ENCODE measurements at places on chromosomes 4 and X.

GRCh38 chr4:125529071-125529470 lies 214.3 kb downstream of the FAT4 start:
- DNase-seq = no peak

- DNase-seq = no peak
These were observed 1820.1 kb upstream of the TENM3 start for GRCh38 chr4:180422989-180423711.

GRCh38 chr4:963276-964225 lies 9.8 kb downstream of the DGKQ start:
- no peak for DNase-seq

DNA sequence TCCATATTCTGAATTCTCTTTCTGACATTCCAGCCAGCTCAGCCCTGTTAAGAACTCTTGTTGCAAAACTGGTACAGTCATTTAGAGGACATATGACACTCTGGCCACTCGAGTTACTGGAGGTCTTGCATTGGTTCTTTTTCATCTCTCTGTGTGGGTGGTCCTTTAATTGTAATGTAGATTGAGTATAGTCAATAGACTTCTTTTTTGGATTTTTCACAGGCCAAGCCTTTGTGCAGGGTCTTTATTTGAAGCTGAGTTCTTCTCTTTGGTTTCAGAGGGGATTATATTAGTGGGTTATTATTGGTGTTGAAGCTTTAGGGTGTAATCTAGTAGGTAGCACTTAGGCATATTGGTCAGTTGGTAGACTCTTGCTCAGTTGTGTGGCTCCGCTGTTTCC lies 118.0 kb upstream of the GIMD1 start:
- no peak for DNase-seq

DNA sequence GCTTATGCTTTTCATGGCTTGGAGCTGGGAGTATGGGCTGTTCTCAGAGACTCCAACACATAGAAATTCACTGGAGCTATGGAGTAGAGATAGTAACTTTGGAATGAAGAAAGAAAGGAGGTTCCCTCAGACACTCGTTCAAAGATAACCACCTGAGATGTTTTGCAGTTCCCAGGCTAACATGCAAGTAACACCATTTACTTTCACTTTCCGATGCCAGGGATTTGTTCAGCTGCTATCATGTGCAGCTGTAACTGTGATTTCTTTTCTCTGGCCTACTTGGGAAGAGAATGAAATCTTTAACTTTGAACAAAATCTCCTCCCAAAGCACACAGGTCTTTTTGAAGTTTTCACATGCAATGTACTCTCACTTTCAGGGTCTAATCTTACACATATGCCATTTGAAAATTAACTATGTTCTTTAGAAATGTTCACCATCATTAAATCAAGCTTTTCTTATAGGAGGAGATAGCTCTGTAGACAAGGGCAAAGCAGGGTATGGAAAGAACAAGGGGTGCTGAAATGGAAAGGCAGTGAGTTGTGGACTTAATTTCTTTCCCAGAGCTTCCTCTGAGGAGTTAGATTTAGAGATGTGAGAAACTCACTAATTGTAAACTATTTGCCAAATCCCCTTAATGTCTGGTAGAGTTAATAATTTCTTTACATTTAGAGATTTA lies 514.3 kb downstream of the PDHA2 start:
- no peak for DNase-seq

DNA sequence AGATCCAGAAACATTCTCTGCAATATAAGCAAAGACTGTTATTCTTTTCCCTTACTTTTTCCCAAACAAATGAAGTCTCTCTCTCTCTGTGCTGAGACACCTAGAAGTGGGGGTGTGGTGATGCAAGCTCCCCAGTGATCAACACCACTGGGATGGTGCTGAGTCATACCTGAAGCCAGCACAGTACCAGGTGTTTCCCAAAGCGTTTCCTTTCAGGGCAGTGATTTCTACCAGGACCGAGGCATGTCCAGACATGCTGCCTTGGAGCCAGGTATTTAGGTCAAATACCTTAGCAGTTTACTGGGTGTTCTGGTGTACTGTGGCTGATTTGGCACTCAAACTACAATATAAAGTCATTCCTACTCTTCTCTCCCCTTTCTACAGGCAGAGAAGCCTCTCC lies 726.5 kb downstream of the FAM133A start:
- no peak for DNase-seq

DNA sequence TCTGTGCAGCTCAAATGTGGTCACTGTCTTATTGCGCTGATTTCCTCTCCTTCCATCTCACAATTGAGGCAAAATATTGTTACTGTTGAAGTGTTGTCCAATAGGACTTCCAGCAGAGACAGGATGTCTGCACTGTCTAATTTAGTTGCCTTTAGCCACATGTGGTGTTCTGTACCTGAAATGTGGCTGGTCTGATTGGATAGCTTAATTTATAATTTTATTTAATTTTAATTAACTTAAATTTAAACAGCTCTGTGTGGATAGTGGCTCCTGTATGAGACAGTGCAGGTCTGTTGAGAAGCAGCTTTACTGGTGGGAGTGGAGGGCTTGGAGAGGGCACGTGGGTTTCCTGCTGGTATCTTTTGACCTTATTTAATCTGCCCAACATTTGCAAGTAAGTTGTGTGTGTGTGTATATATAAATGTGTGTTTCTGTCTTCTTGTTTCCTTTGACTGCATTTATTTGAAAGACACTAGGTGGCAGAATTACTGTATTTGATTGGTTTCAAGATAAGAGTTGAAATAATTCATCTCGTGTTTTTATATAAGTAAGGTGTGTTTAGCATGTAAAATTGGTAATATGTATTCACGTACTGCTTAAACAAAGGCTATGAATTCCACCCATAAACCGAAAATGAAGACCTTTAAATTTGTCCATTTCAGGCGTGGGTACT lies 55.3 kb upstream of the MSANTD1 start:
- DNase-seq = no peak

- DNase-seq = peak; percentile 79
These were observed 155.1 kb downstream of the SHROOM3 start for GRCh38 chr4:76589872-76590797.

- no peak for DNase-seq
These were observed 87.7 kb upstream of the SRD5A3 start for GRCh38 chr4:55258152-55258865.

- DNase-seq = no peak
These were observed 115.7 kb upstream of the MXRA5 start for GRCh38 chrX:3462166-3462508.

DNA sequence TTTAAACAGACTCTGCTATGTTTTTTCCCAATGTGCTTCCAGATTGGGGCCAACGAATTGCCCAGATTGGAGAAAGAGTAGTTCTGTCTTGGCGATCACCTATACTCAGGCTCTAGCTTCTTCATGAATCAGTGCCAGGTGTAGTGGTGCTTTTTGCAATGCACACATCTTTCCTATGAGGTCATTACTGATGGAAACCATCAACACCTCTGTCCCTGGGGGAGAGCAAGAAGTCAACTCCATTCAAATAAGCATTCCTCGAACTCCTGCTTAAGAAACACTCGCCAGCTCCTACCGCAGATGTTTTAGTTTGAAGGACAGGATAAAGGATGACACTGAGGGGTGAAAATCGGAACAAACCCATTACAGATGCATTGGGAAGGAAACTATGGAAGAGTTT lies 156.5 kb upstream of the DKK2 start:
- DNase-seq = no peak

GRCh38 chrX:48835524-48836329 lies at the start of gene PCSK1N:
PCSK1N (minus strand) TSS chrX:48835610; CDS start chrX:48835532, 78 bp downstream.
- DNase-seq = no peak

- no peak for DNase-seq
These were observed 41.7 kb upstream of the FRMD7 start for GRCh38 chrX:132169554-132169953.

- DNase-seq = no peak
These were observed 26.8 kb upstream of the GK start for GRCh38 chrX:30626402-30626801.

DNA sequence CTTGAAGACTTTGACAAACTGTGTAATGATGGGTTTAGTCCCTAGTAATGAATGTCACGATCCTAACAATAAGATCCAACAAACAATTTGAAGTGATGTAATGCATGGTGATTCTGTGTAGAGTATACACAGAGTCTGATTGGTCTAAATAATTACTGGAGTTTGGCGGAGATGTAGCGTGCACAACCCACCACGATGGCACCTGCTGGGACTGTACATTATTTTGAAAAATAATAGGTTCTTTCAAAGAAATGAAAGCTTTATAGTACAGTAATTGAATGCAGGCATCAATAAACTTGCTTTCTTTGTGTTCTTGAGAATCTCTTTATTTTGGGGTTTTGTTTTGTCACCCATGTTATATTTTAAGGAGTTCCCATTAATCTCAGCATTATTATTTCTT lies 902.2 kb upstream of the PCDH7 start:
- no peak for DNase-seq

GRCh38 chrX:119573840-119574393 lies 446 bp upstream of the UBE2A start:
- peak; percentile 56 for DNase-seq

- DNase-seq = no peak
These were observed 35.8 kb upstream of the TMEM164 start for GRCh38 chrX:109967156-109967555.

GRCh38 chr4:26257850-26258249 lies 63.0 kb upstream of the RBPJ start:
- DNase-seq = no peak

GRCh38 chr4:182251116-182251515 lies 7.9 kb downstream of the TENM3 start:
- DNase-seq = no peak

DNA sequence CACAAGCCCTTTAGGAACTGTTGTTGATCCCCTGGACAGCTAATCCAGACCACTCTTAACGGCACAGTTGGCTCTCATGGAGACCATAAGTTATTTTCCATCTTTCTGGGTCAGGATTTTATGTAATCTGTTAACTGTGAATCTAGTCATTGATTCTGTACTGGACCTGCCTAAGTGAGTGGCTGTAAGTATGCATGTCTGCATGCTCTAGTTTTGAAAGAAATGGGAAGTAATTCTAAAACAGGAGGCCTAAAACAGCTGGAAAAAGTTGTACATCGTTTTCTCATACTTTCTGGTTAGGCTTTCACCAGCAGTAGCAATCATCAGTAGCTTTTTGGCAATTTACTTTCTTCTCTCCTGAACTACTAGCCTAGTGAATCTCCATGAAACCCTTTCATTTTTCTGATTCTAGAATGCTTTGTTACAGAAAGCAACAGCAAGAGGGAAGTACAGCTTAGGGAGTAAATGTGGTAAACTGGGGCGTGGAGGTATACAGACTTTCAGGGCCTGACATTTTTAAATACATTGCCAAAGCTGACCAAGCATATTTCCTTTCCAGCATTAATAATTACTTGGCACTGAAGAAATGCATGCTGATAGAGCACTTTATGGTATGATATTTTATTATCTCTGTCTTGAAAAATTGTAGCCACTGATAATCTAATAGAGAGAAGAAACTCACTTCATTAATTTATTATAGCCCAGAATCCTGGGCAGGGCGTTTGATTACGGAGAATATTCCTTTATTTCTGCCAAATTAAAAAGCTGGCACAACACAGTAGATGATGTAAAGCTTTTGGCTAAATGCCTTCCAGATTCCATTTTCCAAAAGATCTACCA lies 202.7 kb downstream of the BANK1 start:
- DNase-seq = no peak

DNA sequence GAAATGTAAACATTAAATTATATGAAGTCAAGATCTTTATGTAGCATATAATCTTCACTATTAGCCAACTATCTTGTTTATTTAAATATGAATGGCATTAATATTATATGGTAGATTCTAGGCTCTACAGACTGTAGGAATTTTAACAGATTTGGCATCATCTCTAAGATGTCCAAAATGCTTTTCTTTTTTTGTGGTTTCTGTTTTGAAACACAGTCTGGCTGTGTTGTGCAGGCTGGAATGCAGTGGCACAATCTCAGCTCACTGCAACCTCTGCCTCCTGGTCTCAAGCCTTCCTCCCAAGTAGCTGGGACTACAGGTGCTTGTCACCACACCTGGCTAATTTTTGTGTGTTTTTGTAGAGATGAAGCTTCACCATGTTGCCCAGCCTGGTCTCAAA lies 76.2 kb downstream of the ELOVL6 start:
- DNase-seq = no peak

DNA sequence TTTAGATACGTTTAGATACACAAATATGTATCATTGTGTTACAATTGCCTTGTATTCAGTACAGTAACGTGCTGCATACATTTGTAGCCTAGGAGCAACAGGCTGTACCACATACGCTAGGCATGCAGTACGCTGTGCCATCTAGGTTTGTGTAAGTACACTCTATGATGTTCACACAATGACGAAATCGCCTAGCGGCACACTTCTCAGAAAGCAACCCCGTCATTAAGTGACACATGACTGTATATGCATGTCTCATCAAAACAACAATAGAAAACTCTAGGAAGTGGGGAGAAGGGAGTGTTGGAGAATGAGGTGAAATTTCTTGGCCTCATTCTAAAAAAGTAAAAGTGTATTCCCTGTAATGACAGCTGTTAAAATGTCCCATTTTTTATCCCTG lies 32.7 kb downstream of the CCDC149 start:
- no peak for DNase-seq

DNA sequence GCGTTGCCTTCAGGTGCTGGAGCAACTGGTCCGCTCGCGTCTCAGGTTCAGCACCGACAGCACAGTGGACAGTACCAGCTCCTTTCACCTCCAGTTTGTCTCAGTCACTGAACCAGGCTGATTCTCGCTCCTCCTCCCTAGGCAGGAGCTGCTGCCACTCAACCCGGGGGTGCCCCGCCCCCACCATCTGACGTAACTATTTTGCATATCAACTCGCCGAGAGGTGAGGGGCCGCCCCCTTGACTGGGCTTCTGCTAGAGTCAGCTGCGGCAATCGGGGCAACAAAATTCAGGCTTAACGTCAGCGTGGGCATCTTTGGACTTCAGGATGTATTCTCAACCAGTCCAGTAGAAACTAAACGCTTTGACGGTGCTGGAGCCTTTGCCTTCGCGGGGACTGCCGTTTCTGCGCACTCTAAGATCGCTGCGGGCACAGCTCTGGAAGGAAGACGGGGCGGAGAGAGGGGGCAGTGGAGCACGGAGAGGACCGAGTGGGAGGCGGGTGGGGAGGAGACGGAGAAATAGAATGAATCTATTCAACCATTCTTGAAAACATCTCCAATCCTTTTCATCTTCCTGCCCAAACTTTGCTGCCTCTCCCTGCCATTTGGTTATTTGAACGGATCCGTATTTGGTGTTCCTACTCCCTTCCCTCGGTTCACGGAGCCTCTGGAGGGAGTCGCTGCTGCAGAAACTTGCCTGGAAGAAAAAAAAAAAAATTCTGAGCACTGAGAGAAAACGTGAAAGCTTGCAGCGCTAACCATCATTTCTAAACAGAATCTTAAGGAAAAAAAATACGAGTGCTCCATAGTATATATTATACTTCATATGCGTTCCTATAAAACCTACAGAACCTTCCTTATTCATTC lies at the start of gene FSTL5:
Gene FSTL5 (minus strand): TSS at position 109 of the 868 bp plus-strand sequence. CDS start 52,604 bp downstream, outside the sequence.
- DNase-seq = peak; percentile 88

DNA sequence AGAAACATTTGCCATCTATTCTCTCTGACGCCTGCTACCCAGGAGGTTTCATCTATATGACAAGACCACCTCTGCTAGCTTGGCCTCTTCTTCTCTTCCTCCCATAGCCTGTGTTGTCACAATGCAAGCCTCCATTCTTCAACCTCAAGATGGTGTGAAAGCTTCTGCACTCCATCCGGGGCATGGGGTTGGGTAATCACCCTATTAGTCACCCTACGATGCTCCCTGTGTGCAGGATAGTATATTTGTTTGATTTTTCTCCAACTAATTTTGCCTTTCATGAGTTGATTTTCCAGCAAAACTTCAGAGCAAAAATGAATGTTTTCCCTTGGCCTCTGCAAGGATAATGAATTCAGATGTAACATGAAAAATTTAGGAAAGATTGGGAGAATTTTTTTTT lies 128.0 kb upstream of the STS start:
- no peak for DNase-seq

Data from left hindlimb (tissue), 1 donor.